ENCODE measurements at places on chromosomes 6 and 20.

DNA sequence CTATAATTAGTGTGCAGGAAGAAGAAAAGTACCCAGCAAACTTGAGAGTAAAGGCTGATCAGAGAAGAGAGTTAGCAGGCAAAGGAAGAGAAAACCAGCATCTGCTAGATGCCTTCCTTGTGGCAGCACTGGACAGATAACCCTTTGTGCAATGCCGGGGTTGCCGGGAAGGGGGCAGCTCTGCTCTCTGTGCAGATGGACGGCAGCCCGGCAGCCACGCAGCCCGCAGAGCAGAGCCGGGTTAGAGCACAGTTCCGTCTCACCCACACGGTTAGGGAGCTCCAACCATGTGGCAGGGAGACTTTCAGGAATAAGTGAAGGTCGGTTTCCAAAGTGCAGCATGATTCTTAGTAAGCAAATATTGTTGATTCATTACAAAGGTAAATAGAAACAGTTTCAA is 80.0 kb upstream of the RPS6KA2 start:
- DNase-seq: no peak

GRCh38 chr6:166921570-166921969 is 34.8 kb downstream of the RNASET2 start:
- DNase-seq: no peak

GRCh38 chr6:26441977-26442376 is 1.7 kb downstream of the BTN3A3 start:
- no peak for DNase-seq

DNA sequence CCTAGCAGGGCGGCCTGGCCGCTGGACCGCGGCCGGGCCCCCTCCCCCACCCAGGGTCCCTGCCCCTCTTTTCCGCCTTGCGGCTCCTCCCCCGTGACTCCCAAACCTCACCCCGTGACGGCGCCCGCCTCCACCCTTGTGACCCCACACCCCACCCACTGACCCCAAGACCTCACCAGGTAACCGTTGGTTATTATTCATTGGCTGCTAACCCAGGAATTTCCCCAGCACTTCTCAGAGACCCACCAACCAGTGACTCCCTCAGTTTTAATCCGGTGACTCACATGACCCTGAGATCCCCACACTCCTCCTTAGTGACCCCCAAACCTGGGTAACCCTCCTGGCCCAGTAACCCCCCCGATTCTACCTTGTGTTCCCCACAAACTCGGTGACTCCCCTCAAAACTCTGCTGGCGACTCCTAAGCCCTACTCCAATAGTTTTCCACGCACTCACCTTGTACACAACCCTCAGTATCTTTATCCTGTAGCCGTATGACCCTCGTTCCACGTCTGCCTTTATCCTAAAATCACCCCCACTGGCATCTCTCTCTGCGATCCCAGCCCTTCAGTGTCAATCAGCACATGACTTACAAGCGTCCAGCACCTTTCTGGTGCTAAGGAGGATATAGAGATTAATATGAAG is 534 bp downstream of the ZNF76 start:
- DNase-seq: peak; percentile 50

DNA sequence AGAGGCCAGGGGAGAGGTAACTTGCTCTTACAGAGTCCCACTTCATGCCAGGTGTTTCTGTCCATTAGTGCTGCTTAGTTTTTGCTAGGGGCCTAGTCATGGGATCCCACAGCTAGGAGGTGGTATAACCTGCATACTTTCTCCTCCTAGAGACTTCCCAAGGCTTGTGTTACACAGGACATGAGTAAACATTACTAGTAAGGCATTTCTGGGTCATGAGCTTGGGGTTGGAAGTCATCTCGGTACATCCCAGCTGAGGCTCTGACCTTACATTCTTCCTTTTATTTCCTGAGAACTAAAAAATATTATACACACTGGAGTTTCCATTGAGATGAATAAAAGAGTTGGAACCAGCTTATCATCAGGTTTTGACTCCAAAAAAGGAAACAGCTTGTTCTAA is 20.9 kb upstream of the PNPLA1 start:
- DNase-seq: no peak

DNA sequence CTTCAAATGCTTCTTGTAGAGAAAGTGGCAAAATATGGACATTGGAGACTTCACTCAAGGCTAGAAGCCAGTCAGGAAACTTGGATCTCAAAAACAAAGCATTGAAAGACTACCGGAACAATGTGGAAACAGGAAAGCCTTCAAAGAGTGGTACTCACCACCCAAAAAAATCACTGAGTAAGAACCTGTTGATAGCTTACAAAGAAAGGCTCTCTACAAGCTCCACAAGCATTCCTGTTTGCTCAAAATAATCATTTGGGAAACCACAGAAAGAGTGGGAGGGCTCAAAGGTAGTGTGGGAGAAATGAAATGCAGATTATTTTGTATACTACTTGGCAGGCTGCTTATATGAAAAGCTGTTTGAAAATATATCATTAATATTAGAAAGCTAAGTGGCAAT is 9.5 kb upstream of the DST start:
- DNase-seq: peak; percentile 23

GRCh38 chr6:24795106-24795505 is 3.6 kb downstream of the ARMH2 start:
- no peak for DNase-seq

DNA sequence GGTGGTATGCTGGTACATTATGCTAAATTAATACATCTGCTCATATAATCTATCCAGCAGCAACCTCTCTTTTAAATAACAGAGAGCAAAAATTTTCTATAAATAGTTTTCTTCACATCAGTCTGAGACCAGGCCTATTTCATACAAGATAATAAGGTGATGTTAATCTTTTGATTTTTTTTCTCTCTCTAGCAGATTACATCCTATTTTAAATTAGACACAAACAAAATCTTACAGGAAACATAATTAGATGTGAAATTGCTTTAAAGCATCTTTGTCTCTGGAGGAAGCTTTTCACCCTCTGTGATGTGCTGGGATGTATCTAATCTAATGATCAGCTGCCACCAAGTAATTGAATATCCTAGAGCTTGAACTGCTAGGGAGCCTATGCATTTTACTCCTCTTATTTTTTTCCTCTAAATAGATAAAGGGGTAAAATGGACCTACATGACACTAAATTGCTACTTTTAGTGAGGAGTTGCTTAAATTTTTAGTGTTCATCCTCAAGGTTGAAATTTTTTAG is 165.5 kb downstream of the MANEA start:
- DNase-seq: no peak

- DNase-seq: peak; percentile 8
Measured at GRCh38 chr6:79538106-79538971, 1.1 kb upstream of the LCA5 start.

DNA sequence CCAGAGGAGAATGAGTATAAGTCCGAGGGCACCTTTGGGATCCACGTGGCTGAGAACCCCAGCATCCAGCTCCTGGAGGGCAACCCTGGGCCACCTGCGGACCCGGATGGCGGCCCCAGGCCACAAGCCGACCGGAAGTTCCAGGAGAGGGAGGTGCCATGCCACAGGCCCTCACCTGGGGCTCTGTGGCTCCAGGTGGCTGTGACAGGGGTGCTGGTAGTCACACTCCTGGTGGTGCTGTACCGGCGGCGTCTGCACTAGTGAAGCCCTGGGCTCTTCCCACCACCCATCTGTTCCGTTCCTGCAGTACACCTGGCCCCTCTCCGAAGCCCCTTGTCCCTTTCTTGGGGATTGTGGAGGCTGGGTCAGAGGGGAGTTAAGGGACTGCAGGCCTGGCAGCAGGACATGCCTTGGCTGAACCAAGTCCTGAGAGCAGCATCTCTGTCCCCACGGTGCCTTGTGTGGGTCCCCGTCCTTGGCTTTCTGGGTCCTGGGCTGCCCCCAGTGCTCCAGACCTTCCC is 19.3 kb downstream of the MAVS start:
- DNase-seq: no peak

DNA sequence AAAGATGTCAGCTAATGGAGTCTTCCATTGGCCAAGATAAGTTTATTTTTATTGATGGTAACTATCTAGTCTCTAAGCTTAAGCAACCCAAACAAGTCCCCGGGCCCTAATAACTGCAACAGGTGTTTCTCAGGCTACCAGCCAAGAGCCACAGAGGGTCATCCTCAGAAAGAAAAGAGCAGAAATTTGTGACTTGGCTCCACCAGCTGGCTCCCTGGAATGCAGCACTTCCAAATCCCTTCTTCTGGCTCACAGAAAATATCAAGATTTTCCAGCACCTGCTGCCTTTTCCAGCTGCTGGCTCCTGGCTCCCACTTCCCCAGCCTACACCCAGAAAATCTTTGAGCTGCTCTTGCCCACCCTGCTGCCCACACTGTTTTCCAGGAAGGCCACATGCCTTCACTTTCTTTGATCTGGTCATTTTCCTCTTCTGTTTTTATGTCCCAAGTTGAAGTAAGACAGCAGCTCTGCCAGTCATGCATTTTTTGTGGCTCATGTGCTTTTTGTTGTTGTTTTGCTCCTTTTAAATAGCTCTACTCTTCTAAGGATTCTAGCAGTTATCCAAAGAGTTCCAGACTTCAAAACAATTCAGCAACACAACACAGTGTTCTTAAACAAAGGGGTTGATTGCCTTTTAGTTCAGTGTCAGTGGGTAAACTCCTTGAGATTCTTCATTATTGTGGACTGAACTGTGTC is 151.0 kb upstream of the SMLR1 start:
- DNase-seq: no peak

DNA sequence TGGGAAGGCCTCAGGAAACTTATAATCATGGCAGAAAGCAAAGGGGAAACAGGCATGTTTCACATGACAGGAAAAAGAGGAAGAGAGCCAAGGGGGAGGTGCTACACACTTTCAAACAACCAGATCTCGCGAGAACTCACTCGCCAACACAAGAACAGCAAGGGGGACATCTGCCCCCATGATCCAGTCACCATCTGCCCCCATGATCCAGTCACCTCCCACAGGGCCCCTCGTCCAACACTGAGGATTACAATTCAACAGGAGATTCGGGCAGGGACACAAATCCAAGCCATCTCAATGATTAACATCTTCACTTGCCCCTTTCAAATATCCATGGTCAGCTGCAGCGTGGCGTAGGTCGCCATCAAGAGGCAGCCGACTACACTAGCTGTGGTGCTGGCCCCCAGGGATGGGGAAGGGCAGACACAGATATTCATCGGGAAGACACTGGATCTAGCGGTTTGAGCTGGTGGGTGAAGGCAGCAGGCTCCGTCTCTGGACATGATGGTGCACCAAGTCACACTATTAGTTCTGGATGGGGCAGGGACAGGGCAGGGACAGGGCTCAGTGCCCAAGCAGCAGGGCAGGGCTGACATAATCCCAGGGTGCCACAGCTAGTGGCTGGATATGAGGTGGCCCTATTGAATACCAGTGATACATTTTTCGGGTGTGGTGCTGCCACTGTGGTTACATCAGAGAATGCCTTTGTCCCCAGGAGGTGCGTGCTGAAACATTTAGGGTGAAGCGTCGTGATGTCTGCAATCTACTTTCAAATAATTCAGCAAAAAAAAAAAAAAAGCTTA is 31.6 kb downstream of the TUBB2B start:
- DNase-seq: no peak

DNA sequence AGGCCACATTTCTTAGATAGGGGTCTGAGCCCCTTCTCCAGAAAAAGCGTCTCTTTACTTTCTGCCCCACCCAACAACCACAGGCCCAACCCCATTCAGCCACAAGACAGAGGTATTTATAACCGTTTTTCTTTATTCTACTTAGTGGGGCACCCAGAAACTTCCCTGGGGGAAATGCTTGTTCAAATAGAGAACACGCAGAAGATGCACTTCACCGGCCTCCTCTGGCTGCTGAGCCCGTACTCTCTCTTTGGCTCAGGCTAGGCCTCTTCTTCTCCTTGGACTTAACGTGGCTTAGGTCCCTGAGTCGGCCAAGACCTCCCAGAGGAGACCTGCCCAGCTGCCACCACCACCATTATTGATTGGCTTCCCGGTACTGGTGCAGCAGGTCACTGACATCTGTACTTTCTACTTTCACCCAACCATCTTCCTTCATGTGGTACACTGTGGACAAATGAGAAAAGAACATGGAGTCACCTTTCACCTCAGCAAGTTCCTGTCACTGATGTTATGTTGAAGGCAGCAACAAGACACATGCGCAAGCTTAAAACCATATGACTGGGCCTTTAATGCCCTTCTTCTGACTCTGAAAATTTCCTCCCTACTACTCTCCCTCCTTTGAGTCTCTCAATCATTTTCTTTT is 2.2 kb upstream of the TAP2 start:
- DNase-seq: no peak

GRCh38 chr6:1757131-1757530 is 147.4 kb downstream of the FOXC1 start:
- DNase-seq: peak; percentile 52

GRCh38 chr6:33746651-33747100 is at the start of gene IP6K3:
IP6K3 (minus strand) TSS chr6:33746905; CDS start chr6:33735476, 11,429 bp downstream.
- no peak for DNase-seq

DNA sequence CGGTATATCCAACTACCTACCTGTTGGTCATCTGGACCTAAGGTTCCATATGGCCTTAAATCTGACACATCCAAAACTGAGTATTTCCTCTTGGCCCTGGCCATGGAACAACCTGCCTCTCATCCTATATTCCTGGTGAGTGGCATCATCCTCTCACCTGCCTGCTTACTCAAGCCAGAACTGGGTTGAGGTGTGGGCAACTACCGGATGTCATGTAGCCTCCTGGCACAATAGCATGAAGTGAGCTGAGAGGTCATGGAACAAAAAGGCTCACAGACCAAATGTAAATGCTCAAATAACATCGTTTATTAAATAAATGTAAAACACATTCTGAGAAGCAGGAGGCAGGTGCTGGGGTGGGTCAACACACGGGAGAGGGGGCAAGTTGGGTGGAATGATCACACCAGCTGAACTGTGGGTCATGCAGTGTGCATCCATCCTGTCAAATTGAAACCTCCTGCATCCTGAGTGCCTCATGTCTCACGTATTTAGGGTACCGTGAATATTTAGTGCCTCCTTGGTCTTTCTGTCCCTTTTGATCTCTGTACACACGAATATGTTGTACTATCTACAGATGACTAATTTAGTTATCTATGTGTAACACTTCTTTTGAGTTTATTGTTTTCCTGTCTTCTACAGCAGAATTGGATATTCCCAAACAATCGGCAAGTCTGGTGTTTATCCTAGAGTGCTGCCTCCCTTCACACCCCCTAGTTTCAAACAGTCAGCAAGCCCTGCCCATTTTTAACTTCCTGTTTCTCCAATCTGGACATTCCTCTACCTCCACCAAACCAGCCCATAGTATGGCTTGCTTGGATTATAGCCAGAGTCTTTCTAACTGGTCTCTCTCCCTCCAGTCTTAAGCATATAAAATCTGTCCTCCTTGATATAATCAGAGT is 7.9 kb upstream of the POU5F1 start:
- DNase-seq: no peak

GRCh38 chr20:17835240-17835933 is 133.2 kb downstream of the SNX5 start:
- no peak for DNase-seq

- no peak for DNase-seq
Measured at GRCh38 chr6:147384029-147384428, 124.5 kb upstream of the SAMD5 start.

- no peak for DNase-seq
Measured at GRCh38 chr6:164079275-164079600, 664.7 kb downstream of the QKI start.

GRCh38 chr20:2152317-2152716 is 50.7 kb downstream of the STK35 start:
- no peak for DNase-seq

GRCh38 chr6:11650025-11650696 is 112.6 kb downstream of the TMEM170B start:
- DNase-seq: no peak

GRCh38 chr6:167670938-167671338 is 155.8 kb upstream of the AFDN start:
- DNase-seq: no peak

- no peak for DNase-seq
Measured at GRCh38 chr6:8110117-8110721, 7.9 kb upstream of the EEF1E1 start.

All from DMS79 (cell line).